NCI-H1048 (cell line): ENCODE measurements at places on chromosomes 7 and 10.

DNA sequence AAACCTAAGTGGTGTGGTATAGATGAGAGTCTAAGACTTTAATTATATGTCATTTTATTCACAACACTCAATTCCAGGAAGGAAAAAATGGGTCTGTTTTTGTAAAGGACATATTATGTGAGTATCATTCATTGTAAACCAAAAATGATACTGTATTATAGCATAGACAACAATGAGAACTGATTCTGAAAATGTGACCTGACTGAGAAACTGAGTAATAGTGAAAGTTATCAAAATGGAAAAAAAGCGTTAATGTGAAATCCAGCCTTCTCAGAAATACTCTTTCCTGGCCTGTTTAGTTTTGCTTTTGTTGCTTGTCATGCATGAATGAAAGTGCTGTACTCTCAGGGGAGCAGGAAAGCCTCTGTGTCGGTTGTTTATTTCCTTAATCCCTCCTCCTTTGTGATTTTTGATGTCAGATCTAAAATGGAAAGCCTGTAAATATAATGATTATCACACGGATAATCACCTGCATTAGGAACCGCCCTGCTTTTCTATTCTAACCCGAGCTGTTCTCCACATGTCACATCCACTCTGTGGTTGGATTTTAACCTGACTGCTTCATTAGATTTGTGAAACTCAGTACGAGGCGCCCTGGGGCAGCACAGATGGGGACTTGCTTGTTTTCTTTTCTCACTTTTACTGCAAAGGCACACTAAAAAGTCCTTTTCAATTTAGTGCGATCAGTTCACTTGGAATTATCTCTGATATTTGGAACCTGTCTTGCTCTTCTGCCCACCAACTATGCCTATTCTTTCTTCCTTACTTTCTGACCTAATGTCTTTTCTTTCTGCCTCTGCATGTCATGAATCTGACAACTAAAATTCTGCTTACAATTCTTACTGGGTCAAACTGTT is 240.9 kb upstream of the KAT6B start:
- no peak for DNase-seq

GRCh38 chr10:133151543-133151972 is 8.5 kb upstream of the KNDC1 start:
- no peak for DNase-seq

GRCh38 chr7:102089175-102090098 is 197.2 kb upstream of the SH2B2 start:
- no peak for DNase-seq

- DNase-seq, result no peak
Measured at GRCh38 chr10:51244309-51244708, 170.0 kb downstream of the PRKG1 start.

- no peak for DNase-seq
Measured at GRCh38 chr7:19707240-19707639, 1.6 kb downstream of the POLR1F start.

DNA sequence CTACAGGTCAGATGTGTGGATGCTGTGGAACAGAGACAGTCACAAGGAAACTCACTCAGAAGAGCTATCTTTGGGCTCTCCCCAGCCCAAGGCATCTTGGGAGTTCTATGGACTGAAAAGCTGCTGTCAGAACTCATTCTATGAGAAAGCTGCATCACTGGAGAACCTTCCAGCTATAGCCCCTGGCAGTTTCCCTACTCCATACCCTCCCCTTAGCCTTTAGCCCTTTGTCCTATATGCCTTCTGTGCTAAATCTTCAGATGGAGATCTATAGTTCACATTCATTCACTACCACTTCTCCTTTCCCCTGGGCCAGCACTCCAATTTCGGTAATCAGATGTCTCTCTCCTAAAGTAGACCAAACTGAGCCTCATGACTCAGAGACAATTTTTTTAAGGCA is 6.9 kb downstream of the WNT8B start:
- DNase-seq, result no peak

- DNase-seq, result no peak
Measured at GRCh38 chr10:64091897-64092296, 570.7 kb downstream of the REEP3 start.

DNA sequence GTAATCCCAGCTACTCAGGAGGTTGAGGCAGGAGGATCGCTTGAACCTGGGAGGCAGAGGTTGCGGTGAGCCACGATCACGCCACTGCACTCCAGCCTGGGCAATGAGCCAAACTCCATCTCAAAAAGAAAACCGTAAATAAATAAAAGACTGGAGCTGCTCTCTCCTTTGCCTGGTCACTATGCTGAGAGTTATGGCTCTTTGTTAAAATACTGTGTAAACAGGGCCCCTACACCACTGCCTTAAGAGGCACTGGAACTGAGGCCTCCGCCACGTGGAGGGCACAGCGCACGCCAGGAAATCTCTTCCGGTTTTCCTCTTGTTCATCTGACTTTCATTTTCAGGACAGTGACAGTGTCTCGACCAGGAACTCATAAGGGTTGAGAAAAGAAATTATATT is 123.3 kb downstream of the PAXIP1 start:
- DNase-seq, result no peak

- no peak for DNase-seq
Measured at GRCh38 chr10:96987842-96988175, 155.7 kb downstream of the LCOR start.
